ENCODE measurements at places on chromosomes 7 and 10. TPM values are rescaled to one million over a fixed set of nuclear protein-coding genes. Genes with fewer than 3 reads are reported as not detected.

Gene NACAD
- total RNA-seq, result 4.3 TPM

DNA sequence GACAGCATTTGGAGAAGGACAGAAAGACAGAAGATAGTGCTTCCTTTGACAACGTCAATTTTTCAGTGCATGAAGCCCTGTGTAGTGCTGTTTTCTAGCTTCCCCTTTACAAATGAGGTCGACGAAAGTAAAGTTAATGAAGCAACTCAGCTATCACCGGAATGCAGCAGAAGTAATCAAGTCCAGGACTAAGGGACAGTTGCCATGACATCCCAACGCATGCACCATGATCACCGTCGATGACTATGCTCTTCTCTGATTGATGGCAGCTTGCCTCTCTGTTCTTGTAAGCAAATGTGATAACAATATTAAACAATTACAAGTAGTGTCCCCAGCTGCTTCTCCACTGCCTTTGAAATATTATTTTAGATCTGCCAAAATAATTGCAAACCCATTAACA, 205.8 kb downstream of the FRMD4A start:
- H3K4me3 ChIP-seq, result no peak overlapping the region
- peaks cover 2% of the 10 kb centered on the region for H3K27me3 ChIP-seq
- no peaks in the 10 kb centered on the region for H3K36me3 ChIP-seq
- no peak overlapping the region for H3K27ac ChIP-seq
- no peak for DNase-seq
- no peaks in the 10 kb centered on the region for H3K4me1 ChIP-seq

- no peak overlapping the region for H3K27ac ChIP-seq
- H3K36me3 ChIP-seq, result no peaks in the 10 kb centered on the region
- no peak for DNase-seq
- H3K27me3 ChIP-seq, result no peaks in the 10 kb centered on the region
- no peak overlapping the region for H3K4me3 ChIP-seq
These were observed 133.4 kb upstream of the TCERG1L start for GRCh38 chr10:131444862-131445461.

GRCh38 chr10:11193001-11193551, 175.4 kb downstream of the CELF2 start:
- no peak overlapping the region for H3K27ac ChIP-seq
- H3K36me3 ChIP-seq, result no peaks in the 10 kb centered on the region
- DNase-seq, result no peak
- no peak overlapping the region for H3K4me3 ChIP-seq
- no peaks in the 10 kb centered on the region for H3K4me1 ChIP-seq

Gene HOXA7
- 15.6 TPM for total RNA-seq

DNA sequence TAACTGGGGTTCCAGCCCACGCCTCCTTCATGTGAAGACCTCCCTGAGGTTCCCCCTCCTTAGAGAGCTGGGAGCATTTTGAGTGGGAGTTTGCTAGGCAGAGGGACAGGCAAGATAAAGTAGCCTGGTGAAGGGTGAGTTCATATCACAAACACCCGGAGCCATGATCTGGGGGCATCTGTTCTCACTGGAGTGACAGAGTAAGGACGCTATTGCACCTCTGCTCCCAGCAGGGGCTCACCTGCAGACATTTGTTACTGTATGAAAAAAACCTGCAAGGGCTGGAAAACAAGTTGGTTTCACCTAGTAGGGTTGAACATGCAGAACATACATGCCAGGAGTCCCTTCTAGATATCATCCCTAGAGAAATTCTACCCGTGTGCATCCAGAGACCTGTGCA, 88.4 kb downstream of the CARD11 start:
- DNase-seq, result no peak
- H3K36me3 ChIP-seq, result no peaks in the 10 kb centered on the region
- no peak overlapping the region for H3K4me3 ChIP-seq
- peaks cover 8% of the 10 kb centered on the region for H3K4me1 ChIP-seq

GRCh38 chr10:63072951-63073350, 60.2 kb upstream of the NRBF2 start:
- DNase-seq, result no peak
- no peaks in the 10 kb centered on the region for H3K36me3 ChIP-seq
- H3K4me3 ChIP-seq, result no peak overlapping the region
- no peaks in the 10 kb centered on the region for H3K27me3 ChIP-seq

DNA sequence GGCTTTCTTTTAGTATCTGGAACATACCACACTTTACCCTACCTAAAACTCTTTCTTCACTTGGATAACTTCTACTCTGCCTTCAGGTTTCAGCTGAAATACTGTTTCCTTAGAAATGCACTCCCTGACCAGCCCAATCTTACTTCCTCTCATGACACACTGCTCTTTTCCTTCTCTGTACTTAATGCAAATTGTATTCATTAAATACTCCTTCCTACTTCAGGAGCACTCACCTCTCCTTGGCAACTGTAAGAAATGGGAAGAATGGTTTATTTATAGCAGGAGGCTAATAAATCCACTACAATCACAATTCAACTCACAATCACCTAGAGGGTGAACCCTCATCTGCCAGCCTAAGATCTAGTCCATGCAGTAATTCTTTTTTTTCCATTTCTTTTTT, 15.2 kb downstream of the ZCWPW1 start:
- DNase-seq, result no peak
- no peak overlapping the region for H3K4me3 ChIP-seq
- no peaks in the 10 kb centered on the region for H3K36me3 ChIP-seq
- H3K27me3 ChIP-seq, result peaks cover 28% of the 10 kb centered on the region

Gene GFRA1
- total RNA-seq, result 0.95 TPM

GRCh38 chr10:78470267-78471103, 436.8 kb downstream of the RPS24 start:
- H3K4me1 ChIP-seq, result no peaks in the 10 kb centered on the region
- H3K27ac ChIP-seq, result no peak overlapping the region
- no peaks in the 10 kb centered on the region for H3K27me3 ChIP-seq
- no peaks in the 10 kb centered on the region for H3K36me3 ChIP-seq

Gene PRPS1L1
- not detected for total RNA-seq

Gene HILPDA
- total RNA-seq, result 14.4 TPM

Gene TAS2R4
- total RNA-seq, result 0.88 TPM

DNA sequence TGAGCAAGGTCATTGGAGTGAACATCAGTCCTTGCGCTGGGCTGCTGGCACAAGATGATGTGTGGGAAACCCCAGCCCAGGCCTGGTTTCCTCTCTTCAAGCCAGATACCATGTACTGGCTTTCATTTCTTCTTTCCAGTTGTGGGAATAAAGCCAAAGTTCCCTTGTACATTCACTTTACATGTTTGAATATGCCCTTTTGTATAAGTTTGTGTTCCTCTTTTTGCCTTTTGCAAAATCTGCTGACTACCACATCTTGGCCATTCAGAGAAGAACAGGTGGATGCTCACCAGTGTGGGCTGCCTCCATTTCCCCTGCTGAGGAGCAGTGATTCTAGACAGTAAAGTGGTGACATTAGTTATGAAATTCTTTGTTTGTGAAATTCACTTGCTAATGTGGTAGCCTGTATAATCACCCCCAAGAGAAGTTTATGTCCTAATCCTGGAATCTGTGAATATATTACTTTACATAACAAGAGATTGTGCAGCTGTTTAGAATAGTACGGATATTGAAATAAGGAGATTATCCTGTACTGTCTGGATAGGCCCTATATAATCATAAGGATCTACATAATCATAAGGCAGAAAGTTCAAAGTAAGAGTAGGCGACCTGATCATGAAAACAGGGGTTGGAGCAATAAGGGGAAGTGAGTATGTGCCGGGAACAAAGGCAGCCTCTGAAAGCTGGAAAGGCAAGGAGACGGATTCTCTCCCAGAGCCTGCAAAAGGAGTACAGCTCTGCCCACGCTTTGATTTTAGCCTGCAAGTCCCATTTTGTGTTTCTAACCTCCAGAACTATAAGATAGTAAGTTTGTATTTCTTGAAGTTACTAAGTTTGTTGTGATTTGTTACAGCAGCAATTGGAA, 18.8 kb upstream of the AOAH start:
- no peak overlapping the region for H3K4me3 ChIP-seq
- H3K27me3 ChIP-seq, result no peaks in the 10 kb centered on the region
- no peaks in the 10 kb centered on the region for H3K36me3 ChIP-seq
- H3K27ac ChIP-seq, result no peak overlapping the region
- no peaks in the 10 kb centered on the region for H3K4me1 ChIP-seq
- no peak for DNase-seq

Gene TMEM213
- total RNA-seq, result not detected

GRCh38 chr10:120689777-120690529, 161.2 kb upstream of the WDR11 start:
- no peaks in the 10 kb centered on the region for H3K27me3 ChIP-seq
- H3K27ac ChIP-seq, result no peak overlapping the region
- no peaks in the 10 kb centered on the region for H3K36me3 ChIP-seq
- peak; percentile 32 for DNase-seq
- H3K4me3 ChIP-seq, result no peak overlapping the region
- H3K4me1 ChIP-seq, result no peaks in the 10 kb centered on the region

DNA sequence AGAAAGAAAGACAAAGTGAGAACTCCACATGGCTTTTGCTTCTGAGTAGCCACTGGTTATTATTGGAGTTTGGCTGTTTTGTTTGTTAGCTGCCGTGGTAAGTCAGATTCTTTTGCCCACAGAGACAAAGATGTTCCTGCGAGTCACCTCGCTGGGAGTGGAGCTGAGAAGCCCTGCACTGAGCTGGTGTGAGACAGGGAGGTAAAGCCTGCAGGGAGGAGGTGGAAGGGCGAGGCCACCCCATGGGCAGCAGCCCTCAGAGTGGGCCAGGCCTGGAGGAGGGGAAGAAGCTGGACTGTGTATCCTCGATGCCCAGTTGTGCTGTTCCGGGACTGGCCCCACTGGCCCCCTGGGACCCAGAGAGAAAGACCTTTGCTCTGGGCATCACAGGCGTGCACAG, 14.3 kb upstream of the NOM1 start:
- H3K4me1 ChIP-seq, result peaks cover 22% of the 10 kb centered on the region
- no peaks in the 10 kb centered on the region for H3K27me3 ChIP-seq
- no peaks in the 10 kb centered on the region for H3K36me3 ChIP-seq
- no peak overlapping the region for H3K27ac ChIP-seq
- H3K4me3 ChIP-seq, result no peak overlapping the region

DNA sequence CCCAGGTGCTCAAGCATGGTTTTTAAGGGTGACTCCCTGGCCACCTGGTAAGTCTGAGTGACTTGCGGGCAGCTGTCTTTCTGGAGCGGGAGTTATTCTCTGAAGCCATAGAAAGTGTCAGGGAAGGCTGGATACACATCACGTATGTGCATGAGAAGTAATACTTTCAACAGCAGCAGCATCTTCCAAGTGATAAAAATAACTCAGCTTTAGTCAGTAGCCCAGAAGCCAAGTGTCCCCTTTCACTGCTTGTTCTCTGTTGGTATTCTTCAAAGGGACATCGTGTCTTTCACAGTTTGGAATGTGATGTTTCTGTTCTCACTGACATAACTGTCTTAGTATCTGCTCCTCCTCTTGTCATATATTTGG, 97.6 kb downstream of the KIAA1217 start:
- H3K4me1 ChIP-seq, result no peaks in the 10 kb centered on the region
- no peak overlapping the region for H3K4me3 ChIP-seq
- no peak for DNase-seq
- H3K27ac ChIP-seq, result no peak overlapping the region
- no peaks in the 10 kb centered on the region for H3K27me3 ChIP-seq

DNA sequence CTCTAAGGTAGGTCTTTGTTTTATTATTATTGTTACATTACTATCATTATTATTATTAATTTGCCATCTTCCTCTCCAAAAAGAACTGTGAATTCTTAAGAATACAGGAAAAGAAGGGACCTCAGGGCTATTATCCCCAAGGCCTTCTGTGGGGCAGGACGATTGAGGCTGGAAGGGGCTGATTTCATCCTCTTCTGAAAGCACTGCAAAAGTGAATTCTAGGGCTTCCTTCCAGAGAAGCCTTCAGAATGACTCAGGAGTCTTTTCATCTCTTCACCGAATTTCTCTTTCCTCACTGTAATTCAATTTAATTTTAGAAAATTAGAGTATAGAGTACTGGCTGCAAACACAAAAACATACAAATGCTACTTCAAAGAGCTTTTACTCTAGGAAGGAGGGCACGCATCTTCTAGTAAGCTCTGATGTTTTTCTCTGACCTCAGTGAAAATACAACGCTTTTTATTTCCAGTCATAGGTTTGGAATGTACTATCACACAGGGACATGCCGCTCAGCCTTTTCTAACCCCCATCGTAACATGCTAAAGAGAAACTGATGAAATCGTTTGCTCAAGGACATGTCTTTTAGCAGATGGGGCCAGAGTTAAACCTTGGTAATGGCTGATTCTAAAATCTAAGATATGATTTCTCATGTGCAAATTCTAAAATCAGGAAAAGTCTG, 280.2 kb upstream of the PITRM1 start:
- no peaks in the 10 kb centered on the region for H3K27me3 ChIP-seq
- DNase-seq, result peak; percentile 75
- H3K4me1 ChIP-seq, result peaks cover 43% of the 10 kb centered on the region
- H3K36me3 ChIP-seq, result no peaks in the 10 kb centered on the region

Gene ITIH5
- not detected for total RNA-seq

DNA sequence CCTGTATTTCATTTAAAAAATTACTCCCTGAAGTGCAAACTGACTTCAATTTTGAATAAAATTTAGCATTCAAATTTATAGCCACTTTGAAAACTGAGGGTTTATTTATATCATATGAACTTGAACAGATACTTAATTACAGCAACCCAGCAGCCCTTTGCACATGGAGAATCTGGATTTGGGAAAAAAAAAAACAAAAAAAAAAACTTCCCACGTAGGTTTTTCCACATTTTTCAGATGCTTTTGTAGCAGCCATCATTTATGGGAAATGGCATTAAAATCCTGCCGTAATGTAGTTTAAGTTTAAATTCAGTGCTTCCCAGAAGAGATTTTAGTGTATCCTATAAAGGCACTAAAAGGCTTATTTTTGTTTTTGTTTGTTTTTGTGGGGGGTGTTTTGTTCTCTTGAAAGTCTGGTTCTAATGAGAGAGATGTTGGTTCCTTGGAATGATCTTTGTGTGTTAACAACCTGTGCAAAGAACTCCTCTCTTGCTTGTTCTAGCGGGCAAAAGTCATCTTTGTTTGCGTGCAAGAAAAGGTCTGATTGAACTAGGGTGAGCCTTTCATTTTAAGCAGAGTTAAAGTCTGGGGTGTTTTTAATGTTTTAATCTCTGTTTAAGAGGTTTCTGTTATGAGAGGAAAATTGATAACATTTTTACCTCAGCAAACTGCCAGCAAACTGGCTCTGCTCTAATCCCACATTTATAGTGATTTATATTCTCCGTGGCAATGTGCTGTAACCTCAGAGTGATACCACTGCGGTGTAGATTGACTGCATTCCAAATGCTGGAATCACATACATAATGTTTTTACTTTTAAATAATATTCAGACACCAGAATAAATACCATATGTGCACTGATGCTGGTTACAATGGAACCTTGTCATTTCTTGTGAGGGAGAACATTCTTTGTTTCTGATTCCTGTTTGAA, 105.5 kb downstream of the WNT2 start:
- no peak overlapping the region for H3K27ac ChIP-seq
- H3K36me3 ChIP-seq, result peaks cover 2% of the 10 kb centered on the region
- no peaks in the 10 kb centered on the region for H3K27me3 ChIP-seq
- no peak overlapping the region for H3K4me3 ChIP-seq

Data from endothelial cell of umbilical vein (primary cell).